ENCODE measurements at places on chromosomes 2 and 18.
A peak's percentile ranks its signal among the peaks of the same experiment; 100 is the strongest.

GRCh38 chr2:24908461-24908901, 11.6 kb downstream of the ADCY3 start:
- no peak for DNase-seq

DNA sequence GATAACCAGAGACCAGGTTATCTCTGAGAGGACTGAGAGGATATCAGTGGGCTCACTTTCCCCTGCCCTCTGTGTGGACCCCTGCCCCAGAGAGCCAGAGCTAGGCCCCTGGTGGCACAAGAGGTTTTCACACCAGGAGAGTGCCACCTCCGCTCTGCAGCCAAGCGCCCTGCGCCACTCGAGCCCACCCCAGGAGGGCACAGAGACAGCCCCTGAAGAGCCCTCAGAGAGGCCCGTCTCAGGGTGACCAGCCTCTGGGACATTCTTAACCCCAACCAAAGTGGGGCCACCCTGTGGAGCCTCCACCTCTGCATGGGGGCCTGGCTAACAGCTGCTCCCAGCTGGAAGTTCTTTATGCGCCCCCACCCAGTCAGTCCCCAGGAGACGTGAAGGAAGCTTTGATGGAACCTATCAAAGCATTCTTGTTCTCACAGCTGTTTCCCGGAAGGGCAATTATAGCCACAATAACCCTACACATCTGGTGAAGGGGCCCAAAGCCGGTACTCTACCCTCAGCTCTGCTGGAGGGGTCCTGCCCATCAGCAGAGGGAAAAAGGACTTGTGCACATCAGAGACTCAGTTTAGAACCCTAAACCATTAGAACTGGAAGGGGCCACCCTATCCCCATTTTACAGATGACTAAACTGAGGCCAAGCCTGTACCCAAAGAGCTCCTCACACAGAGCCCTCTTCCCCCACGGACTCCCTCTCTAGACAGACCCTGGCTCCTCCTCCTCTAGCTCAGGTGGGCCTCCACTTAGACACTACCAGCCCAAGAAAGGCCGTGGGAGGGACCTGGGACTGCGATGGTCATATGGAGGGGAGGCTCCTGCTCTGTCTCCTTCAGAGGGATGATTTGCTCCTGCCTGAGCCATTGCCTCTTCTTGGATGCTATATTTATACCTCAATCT, 101.1 kb downstream of the ZFP36L2 start:
- DNase-seq: no peak

DNA sequence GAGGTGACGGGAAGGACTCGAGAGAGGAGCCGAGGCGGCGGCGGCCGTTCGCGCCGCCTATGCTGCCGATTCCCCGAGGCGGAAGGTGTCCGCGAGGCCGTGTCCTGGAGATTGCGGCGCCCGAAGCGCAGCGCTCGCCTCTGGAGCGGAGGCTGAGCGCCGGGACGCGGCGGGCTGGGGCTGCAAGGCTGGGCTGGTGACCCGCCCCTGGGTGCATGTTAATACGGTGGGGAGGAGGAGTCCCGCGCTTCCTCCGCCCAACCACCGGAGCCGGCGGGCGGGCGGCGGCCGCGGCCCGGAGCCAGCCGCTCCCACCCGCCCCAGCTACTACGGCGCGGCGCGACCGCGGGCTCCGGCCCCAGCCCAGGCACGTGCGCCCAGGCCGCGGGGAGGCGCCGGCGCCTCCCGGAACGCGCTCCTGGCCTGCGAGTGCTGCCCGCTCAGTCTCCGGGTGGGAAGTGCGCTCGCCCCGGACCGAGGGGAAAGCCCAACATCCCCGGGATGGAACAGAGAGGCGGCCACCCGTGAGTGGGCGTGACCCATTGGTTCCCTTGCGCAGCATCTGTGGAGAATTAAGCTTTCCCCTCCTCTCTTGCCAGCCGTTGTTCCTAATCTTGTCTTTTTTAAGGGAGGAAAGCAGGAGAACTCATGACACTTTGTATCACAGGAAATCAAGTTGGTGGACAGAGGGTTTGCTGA, at the start of gene DLGAP1:
DLGAP1 (minus strand) TSS at position 195 of the 699 bp plus-strand sequence.
- no peak for DNase-seq

GRCh38 chr2:107094450-107094986, 208.6 kb upstream of the ST6GAL2 start:
- DNase-seq: no peak

GRCh38 chr2:41865263-41865662, 182.6 kb upstream of the PKDCC start:
- DNase-seq: no peak

GRCh38 chr2:232104076-232104646, 142.6 kb downstream of the DIS3L2 start:
- DNase-seq: no peak

- no peak for DNase-seq
These were observed 92.3 kb downstream of the DIS3L2 start for GRCh38 chr2:232053777-232054176.

DNA sequence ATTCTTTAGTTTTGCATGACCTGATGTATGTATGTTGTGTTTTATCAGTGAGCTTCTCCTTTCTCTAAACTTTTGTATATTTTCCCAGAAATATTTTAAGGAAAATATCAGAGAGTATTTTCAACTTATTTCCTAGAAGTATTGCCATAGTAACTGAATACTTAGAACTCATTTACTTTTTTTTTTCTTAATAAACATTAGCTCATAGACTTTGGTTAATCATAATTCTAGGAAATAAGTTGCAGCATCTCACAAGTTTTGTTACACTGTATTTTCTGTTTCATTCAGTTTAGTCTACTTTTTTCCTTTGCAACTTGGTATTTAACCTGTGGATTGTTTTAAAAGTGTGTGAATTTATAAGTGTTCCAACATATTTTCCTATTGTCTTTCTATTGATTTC, 27.5 kb downstream of the SMCHD1 start:
- DNase-seq: no peak

- DNase-seq: no peak
These were observed 862.5 kb upstream of the ID2 start for GRCh38 chr2:7819316-7819715.

GRCh38 chr2:161165266-161165665, 5.0 kb downstream of the TANK start:
- DNase-seq: no peak

GRCh38 chr18:2050702-2051201, 520.6 kb downstream of the METTL4 start:
- DNase-seq: no peak

DNA sequence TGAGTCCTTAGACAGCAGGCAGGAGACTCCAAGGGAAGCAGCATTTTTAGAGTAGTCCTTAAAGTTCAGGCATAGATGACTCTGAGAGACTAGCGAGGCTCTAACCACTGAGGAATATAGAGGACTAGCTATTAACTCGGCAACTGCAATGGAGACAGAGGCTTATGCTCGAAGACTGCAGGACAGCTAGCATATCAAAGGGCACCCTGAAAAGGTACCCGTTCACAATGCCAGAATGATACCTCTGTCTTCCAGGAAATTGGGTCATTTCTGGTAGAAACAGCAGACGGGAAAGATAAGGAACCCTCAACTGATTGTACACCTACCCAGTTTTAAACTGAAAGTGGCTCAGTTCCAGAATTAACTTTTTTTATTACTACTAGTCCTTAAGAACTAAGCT, 1204.0 kb upstream of the ZEB2 start:
- peak; percentile 45 for DNase-seq

- no peak for DNase-seq
These were observed 91.2 kb downstream of the LIPG start for GRCh38 chr18:49652881-49653724.

GRCh38 chr2:241558532-241559322, at the start of gene BOK:
TSS of gene BOK (plus strand) at chr2:241558745. CDS start at chr2:241559484, 739 bp downstream.
- no peak for DNase-seq

GRCh38 chr2:25685741-25686140, 12.4 kb upstream of the DTNB start:
- no peak for DNase-seq

DNA sequence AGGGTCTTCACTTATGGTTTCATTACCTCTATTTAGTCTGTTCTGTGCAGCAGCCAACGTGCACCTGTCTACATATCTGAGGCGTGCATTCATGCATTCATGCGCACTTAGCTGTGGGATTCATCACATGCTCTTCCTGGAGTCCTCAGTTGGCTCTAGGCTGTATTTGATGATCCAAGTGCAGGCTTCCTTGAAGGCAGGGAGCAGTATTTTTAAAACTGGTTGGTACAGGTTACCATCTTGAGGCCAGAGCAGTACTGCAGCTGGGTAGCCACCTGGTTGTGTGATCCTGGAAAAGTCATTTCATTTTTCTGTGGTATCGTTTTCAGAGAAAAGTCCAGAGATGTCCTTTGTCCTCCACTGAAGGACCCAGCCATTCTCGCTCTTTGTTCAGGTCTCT, 109.8 kb downstream of the EN1 start:
- no peak for DNase-seq

DNA sequence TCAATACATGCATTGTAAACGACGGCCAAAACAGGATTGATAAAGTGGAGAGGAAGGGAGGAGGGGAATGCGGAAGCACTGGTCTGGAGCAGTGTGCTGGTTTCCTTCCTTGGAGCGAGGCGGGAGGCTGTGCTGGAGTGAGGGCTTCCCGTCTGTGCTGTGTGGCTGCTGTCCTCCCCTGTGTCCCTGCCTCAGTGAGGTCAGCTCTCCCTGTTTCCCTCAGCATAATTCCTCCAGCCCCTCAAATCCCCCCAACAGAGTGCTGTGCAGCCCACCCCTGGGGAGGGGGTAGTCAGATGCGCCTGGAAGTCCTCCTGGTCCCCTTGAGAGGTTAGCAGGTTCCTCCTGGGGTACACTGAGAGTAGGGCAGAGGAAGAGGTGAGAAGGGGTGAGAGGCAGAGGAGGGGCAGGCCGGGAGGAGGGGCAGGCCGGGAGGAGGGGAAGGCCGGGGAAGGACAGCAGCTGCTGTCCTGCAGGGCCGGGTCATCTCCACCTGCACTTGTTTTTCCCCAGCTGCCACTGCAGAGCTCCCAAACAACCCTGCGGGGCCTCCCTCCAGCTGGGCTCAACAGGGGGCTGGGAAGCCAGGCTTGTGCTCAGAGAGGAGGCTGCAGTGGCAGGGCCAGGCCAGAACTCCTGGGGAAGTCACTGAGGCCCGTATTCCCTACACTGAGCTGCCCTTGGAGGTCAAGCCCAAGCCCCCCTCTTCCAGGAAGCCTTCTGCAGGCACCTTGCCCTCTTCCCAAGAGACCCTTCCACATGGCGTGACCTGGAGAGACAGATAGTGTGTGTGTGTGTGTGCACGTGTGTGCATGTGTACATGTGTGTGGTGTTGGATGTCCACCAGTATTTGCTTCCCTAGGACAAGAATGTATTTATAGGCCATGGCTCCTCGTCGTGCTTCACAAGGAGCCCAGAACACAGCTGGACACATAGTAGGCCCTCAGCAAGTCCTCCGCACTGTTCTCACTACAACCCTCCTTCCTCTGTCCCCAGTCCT, 13.2 kb upstream of the ATP6V1B1 start:
- no peak for DNase-seq

All from CMK (cell line).